ENCODE measurements at places on chromosomes 3 and 15.
A peak's percentile ranks its signal among the peaks of the same experiment; 100 is the strongest.

GRCh38 chr3:156997351-156997750, 162.6 kb downstream of the CCNL1 start:
- no peak for DNase-seq

DNA sequence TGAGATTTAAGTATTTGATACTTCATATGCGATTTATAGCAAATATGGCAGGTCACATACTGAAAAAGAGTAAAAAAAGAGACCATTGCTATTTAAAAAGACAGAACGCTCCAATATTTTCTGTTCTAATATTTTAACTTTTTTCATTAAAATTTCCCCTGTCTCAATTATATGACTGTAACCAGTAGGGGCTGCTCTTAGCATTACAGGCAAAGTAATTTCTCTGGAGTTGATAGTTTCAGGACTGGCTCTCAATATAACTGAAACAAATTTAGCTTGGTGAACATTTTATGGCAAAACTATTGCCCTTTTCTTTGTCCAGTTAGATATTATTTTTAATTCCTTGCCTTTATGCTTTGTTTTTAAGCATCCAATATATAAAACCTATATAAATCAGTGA, 286.3 kb upstream of the ROBO2 start:
- no peak for DNase-seq

- DNase-seq: no peak
Observed at GRCh38 chr15:64282701-64283100, 73.3 kb downstream of the CSNK1G1 start.

DNA sequence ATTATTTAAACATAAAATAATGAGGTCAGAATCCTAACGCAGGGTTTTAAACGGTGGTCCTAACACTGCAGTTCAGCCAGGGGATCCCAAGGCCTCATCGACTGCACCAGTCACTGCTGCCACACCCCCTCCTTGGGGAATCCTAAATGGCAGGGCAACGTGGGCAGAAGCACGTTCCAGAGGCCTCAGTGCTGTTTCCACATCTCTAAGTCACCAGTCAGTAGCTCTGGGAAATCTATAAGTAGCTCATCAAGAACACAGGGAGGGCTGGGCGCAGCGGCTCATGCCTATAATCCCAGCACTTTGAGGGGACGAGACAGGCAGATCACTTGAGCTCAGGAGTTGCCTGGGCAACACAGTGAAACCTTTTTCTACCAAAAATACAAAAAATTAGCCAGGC, 47.5 kb downstream of the PRTG start:
- no peak for DNase-seq

DNA sequence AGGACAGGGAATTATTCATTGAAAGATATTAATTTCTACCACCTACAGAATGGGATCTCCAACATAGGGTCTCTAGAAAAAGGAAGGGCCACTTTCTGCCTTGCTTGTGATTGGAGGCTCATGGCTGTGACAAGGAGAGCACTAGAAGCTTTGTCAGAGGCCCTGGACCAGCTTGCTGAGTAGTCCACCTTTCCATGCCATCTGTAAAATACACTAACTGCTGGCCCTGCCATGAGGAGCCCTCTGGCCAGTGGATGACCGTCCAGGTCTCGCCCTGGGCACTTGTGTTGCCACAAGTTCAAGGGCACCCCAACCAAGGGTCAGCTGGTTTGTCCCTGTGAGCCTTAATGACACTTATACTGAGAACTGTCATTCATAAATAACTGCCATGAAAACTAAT, 1.6 kb upstream of the SYNM start:
- no peak for DNase-seq

- peak; percentile 9 for DNase-seq
Observed at GRCh38 chr15:56244811-56245576, 1.3 kb upstream of the RFX7 start.

GRCh38 chr3:61055447-61055846, 195.8 kb downstream of the FHIT start:
- DNase-seq: no peak

DNA sequence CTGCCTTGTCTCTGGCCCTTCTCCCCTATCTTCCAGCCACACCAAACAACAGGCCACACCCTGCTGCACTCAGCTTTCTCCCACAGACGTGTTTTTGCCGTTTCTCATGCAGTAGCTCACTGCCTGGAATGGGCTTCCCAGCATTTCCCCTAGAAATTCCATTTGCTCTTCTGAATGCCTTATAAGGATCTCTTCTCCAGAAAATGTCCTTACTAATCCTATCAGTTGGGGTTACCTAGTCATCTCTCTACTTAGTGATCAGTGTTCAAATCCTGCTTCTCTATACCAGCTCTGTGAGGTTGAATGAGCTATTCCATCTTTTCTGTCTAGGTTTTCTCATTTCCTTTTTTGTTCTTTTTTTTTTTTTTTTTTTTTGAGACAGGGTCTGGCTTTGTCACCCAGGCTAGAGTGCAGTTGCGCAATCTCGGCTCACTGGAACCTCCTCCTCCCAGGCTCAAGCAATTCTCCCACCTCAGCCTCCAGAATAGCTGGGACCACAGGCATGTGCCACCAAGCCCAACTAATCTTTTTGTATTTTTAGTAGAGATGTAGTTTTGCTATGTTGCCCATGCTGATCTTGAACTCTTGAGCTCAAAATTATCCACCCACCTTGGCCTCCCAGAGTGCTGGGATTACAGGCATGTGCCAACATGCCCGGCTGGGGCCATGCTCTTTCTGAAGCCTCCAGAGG, 98.2 kb upstream of the CHD2 start:
- no peak for DNase-seq

- no peak for DNase-seq
Observed at GRCh38 chr3:154182975-154183374, 61.8 kb downstream of the ARHGEF26 start.

DNA sequence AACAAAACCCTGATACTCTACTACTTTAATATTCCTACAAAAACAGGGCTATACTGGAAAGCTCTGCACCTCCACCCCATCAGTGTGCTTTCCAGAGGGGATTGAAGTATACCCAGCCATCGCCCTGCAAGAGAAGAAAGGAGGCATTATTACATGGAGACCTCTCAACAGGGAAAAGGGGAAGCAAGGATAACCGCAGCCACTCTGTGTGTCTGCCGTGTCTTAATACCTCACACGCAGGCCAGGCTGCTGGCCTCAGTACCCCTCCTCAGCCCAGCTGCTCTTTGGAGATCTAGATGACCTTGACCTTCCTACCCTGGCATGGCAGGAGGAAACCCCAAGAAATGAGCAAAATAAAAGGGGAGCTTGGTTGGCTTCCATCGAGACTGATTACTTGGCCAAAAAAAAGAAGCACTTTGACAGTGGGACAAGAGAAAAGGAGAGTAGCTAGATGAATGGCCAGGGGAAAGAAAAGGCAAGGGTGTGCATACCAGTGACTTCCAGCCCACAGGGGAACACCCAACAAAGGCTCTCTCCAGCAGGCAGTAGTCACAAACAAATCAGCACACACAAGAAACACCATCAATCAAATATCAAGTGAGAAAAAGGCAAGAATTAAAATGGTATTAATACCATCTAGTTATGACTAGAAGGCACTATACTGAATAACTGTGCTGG, 129.4 kb downstream of the STT3B start:
- DNase-seq: no peak

DNA sequence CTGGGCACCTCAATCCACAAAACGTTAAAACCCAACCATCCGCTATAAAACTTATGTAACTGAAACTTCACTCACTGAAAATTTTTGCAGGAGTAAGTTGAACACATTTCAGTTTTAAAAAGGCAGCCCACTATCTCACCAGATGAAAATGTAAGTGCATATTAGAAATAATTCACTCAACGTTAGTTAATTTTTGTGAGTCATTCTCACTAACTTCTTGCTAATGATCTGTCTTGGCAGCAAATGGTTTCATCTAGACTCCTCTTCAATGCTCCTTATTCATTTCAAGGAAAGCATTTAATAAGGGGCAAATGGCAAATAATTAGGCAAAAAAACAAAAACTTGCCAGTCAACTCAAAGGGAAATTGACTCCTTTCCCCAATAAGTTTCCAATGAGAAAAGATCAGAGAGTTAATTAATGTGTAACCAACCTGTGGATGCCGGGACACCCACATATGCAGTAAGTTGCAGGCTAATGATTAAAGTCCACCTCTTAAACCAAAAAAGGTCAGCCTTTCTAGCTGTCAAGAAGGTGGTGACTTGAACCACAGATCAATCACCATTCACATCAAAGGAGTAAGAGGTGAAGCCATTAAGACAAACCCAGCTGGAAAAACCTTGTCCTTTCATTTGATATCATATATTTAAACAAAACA, 22.9 kb upstream of the PRICKLE2 start:
- DNase-seq: no peak

DNA sequence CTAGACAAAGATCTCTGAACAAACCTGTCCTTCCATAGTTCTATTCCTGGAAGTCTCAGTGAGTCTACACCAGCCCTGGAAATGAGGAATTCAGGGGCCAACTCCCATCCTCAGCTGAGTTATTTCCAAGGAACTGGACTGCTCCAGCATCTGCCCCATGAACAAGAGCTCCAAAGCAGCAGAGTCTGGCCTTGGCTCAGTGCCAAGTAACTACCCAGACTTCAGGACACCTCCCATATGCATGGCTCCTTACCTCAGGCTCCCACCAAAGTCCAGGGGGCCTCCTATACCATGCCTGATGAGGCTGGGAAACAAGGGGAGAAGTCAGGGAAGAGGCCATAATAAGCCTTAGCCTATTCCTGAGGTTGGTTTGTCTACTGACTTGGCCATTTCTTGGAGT, 45.0 kb downstream of the FAIM start:
- DNase-seq: no peak

DNA sequence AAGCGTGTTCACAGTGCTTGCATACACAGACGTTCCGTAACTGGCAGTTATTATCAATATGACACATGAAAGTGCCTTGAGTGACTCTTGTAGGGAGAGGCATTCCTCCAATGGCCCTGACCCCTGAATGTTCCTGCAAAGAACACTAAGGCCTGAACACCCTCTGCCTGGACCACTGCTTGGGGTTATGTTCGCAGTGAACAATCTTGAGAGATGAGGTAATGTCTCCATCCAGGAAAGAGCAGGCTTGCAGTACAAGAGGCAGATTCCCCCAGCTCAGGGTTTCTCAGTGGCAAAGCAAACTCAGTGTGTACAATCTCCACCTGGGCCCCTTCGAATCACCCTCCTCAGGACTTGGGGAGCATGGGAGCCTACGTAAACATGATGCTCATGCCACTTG, 324.6 kb downstream of the MAGI1 start:
- DNase-seq: no peak

- DNase-seq: no peak
Observed at GRCh38 chr15:62565634-62566026, 400.5 kb upstream of the C2CD4B start.

GRCh38 chr15:57031082-57031481, 112.6 kb downstream of the TCF12 start:
- no peak for DNase-seq

DNA sequence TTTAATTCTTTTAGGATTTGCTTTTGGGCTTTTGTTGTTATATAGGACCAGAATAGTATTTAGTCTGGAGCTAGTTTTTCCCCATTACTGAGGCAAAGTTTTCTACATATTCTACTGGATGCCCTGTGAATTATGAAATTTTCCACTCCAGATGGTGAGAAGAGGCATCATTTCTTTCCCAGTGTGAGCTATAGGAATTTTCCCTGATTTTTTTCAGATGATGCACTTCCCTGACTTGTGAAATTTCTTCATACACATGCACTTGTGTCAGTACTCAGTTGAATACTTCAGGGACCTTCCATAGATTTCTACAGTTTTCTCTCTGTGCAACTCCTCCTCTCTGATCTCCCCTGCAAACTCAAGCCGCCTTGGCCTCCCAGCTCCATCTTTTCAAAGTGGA, 73.7 kb upstream of the SLCO2A1 start:
- no peak for DNase-seq

DNA sequence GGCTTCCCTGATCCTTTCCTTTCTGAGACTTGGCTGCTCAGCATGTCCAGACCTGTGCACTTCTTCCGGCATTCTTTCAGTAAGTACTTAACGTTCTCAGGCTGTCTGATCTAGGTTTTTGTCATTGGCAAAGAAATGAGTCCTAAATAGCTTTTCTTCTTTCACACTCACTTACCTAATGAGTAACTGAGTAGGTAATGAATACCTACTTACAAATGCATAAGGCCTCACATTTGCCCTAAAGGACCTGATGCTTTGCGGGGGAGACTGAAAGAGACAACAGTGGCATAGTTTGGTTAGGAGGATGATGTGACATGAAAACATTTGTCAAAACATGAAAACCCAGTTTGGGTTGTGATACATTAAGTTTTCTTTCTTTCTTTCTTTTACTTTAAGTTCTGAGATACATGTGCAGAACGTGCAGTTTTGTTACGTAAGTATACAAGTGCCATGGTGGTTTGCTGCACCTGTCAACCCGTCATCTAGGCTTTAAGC, 516.7 kb upstream of the CFAP20DC start:
- DNase-seq: no peak

- DNase-seq: no peak
Observed at GRCh38 chr3:104750581-104750980, 616.1 kb upstream of the ALCAM start.

DNA sequence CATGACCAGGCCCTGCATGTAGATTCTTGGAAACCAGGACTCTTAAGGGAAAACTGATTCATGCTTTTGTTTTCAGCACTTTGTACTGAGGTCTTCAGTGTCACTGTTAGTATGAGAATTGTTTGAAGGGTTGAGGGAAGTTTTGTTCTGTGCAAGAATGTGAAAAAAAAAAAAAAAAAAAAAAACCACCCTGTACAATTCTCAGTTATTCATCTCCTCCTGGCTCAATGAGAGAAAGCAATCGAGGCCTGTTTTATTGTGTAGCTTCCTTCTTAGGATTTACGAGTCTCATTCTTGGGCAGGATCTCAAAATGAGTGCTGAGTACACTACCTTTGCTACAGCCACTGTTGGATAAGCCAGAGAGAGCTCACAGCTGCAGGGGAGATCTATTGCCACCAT, 469.5 kb downstream of the CNTN4 start:
- DNase-seq: no peak

GRCh38 chr15:101483462-101483861, 6.0 kb downstream of the PCSK6 start:
- no peak for DNase-seq

DNA sequence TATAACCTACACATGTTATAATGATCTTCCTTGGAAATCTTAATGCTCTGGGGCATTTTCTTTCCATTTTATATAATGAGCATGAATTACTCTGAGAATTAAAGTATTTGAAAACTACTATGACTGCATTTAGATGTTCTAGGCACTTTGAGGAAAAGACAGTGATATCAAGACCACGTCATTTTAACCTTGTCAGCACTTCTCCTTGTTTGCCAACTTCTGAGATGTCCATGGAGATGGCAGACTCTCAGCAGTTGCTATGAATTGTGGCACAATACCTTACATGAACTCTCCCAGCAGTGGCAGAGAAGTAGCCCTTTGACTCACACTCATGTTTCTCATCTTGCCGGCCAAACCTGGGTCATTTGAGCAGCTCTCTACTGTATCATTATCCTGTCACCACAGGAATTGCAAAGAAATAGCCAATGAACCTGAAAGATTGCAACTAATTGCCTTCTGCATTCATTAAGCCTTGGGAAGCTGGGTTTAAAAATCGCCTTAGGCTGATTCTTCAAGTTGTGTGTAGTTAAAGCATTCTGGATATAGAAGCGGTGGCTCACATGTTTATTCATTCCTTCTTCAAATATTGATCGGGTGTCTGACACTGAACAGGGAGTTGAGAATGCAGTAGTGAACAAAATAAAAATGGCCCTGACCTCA, 272.2 kb upstream of the CFAP20DC start:
- DNase-seq: no peak

- DNase-seq: no peak
Observed at GRCh38 chr15:66820481-66821176, 118.6 kb downstream of the SMAD6 start.

GRCh38 chr3:98784666-98785600, 21.8 kb downstream of the ST3GAL6 start:
- DNase-seq: no peak

GRCh38 chr15:63013052-63013808, 29.3 kb upstream of the TPM1 start:
- no peak for DNase-seq

Data from stimulated activated CD4-positive, alpha-beta T cell treated with anti-CD3 and anti-CD28 coated beads, TNF-alpha, amount 100 ng/mL, for 4 hours (primary cell).